ENCODE measurements at places on chromosomes 2 and 18.

DNA sequence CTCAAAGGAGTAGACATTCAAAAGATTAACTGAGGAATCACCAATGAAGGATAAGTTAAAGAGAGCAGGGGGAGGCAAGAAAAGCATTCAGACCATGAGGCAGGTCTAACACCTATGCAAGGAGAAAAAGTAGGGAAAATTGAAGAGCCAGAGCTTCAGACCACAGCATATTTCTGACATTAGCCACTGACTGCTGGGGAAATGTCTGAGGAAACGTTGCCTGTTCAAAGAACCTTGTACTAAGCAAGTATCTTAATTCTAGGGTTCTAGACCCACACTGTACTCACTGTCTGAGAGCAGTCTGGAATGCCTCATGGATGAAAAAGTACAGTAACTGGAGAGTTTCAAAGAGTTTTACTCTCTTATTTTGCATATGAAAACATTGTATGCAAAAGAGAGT is 39.5 kb upstream of the TFPI start:
- no peak for DNase-seq

DNA sequence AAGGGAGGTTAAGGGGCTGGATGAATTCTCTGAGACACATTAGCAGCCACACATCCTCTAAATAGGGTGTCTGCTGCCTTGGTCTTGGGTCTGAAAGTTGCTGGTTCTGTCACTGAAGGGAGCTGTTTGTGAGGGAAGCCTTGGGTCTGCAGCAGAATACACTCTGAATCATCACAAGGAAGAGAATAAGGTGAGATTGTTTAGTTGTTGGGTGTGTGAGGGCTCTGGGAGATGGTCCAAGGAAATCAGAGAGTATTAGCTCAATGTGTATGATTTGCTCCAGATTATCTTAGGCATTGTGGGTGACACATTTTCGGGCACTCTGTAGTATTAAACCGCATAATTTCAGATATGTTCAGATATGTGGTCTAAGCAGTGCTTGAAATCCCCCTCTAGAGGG is 548.5 kb downstream of the SLC4A3 start:
- no peak for DNase-seq

GRCh38 chr2:133673305-133673905 is 105.1 kb upstream of the NCKAP5 start:
- DNase-seq, result no peak

DNA sequence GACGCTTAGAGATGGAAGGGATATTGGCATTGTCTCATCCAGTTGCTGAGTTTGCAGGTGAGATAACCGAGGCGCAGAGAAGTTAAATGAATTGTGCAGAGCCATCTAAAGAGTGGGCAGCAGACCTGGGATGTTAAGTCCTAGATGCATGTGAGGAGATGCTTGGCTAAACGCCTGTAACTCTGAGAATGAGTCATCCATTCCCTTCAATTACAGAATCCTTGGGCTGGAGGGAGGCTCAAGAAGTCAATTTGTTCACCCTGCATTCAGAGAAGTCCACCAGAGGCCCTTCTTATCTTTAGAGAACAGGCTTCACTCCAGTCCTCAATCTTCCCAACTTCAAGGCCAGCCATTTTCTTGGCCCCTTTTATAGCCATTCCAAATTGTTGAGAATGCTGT is 1.6 kb downstream of the EHD3 start:
- DNase-seq, result no peak

GRCh38 chr2:100819370-100820272 is at the start of gene NPAS2:
Gene NPAS2 (plus strand): TSS chr2:100820139. CDS start chr2:100904755, 84,616 bp downstream.
- DNase-seq, result no peak

DNA sequence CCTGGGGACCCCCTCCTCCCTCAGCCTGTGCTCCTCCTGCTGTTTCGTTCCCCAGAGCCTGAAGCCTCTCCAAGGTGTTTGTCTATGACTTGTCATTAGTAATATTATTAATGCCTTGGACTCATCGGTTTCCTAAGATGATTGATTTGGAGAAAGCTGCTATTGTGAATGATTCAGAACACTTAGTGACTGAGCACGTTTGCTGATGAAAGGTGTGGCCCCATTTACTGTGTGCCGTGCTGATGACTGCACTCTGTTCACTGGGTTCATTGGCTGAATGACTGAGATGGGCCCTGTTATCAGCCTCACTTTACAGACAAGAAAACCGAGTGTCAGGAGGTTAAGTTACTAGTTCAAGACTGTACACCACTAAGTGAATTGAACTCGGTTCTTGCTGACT is 111.4 kb downstream of the SPP2 start:
- DNase-seq, result no peak

DNA sequence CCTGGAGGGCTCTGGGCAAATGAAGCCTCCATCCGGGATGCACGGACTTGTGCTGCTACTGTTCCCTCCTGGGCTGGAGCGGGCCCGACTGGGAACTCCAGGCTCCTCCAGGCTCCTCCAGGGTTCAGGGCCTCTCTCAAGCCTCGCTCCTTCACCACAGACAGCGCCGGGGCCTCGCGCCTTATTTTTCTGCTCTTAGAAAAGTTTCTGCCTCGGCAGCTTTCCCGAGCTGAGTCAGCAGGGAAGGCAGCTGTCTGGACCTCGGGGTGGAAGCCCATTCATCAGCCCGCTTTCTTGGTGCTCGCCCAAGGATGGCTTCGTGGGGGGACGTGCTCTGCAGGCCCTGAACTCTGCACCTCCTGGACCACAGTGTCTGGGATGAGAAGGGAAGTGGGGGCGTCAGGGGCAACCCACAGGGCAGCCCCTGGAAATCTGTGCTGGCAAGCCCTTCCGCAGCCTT is 12.9 kb upstream of the TEX51 start:
- DNase-seq, result no peak

DNA sequence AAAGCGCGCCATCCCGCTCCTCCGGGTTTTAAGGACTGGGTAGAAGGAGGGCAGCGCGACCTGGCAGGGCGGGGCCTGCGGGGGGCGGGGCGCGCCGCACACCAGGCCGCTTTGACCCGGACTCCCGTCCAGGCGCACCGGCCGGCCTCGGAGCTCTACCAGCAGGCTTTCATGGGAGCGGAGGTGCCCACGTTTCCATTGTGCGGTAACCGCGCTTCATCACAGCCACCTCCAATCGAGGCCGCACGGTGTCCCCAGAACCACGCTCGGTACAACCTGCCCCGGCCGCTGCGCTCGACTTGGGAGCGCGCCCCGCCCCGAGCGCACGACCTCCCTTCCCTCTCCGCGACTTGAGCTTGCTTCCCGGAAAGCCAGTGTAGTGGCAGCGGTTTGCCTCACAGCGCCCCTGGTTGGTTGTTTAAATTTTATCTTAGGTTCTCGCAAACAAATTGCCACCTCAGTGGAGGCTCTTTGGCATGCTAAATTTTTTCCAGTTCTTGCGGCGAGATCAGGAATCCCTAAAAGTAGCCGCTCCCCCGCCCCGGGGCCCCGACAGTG is 280 bp upstream of the CYP1B1 start:
- DNase-seq, result peak; percentile 51

- DNase-seq, result no peak
Measured at GRCh38 chr2:180990337-180990736, 9.9 kb downstream of the UBE2E3 start.

GRCh38 chr2:60570251-60570650 is 16.8 kb upstream of the BCL11A start:
- no peak for DNase-seq

DNA sequence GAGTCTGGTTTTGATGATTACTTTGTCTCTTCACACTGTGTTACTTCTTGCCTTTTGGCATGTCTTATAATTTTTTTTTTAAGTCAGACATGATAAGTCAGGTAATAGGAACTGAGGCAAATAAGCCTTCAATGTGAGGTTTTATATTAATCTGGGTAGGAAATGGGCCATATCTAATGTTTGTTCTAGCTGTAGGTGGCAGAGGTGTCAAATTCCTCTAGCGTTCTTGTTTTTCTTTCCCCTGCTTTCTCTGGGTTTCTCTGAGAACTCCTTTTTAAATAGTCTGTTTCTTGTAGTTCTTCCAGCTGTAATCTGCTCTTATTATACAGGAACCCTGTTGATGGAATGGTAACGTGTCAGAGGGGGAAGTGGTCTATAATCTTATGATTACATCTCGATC is 5.7 kb downstream of the SP140 start:
- no peak for DNase-seq

DNA sequence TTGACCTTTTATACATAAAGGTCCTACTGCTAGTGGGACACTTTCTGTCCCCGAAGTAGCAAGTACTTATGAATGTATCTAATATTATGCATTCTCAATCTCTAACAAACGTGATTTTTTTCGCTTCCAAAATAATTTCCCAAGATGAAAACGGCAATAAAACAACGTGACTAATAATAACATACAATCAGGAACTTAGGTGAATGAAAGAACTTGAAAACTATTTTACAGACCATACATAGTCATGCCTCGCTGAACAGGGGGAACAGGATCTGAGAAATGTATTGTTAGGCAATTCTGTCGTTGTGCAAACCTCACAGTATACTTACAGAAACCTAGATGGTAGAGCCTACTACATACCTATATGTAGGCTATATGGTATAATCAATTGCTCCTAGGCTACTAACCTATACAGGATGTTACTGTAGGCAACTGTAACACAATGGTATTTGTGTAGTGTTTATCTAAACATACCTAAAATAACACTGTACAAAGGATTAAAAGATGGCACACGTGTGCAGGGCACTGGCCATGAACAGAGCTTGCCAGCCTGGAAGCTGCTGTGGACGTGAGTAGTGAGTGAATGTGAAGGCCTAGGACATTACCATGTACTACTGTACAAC is 2.5 kb downstream of the RTN4 start:
- no peak for DNase-seq

DNA sequence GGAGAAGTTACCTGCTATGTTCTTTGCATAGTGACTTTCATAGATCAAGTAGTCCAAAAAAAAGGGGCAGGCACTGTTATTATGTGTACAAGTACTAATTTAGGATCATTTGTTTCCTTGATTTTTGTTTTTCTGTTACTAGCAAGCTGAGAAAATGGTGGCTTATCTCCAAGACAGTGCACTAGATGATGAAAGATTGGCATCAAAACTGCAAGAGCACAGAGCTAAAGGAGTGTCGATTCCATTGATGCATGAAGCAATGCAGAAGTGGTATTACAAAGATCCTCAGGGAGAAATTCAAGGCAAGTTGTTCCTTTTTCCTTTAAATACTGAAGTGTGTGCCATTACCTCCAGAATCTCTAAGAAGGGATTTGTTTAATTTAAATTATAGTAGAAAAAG is 19.6 kb upstream of the KCNJ13 start:
- DNase-seq, result no peak

DNA sequence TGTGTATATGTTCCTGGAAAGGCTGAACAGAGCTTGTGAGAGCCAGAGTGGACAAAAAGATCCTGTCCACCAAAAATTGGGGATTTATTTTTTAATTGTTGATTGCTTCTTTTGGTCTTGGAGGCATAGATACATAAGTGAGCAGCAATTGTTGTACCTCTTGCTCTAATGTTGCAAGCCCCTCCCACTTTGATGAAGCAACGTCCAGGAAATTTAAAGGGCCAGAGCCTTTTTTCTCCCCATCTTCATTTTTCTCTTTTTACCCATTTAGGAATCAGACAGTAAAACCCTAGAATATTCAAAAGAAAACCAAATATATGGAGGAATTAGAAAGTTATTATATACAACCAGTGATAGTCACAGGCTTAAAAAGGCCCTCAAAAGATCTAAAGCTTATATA is 871.8 kb upstream of the NRXN1 start:
- DNase-seq, result no peak

DNA sequence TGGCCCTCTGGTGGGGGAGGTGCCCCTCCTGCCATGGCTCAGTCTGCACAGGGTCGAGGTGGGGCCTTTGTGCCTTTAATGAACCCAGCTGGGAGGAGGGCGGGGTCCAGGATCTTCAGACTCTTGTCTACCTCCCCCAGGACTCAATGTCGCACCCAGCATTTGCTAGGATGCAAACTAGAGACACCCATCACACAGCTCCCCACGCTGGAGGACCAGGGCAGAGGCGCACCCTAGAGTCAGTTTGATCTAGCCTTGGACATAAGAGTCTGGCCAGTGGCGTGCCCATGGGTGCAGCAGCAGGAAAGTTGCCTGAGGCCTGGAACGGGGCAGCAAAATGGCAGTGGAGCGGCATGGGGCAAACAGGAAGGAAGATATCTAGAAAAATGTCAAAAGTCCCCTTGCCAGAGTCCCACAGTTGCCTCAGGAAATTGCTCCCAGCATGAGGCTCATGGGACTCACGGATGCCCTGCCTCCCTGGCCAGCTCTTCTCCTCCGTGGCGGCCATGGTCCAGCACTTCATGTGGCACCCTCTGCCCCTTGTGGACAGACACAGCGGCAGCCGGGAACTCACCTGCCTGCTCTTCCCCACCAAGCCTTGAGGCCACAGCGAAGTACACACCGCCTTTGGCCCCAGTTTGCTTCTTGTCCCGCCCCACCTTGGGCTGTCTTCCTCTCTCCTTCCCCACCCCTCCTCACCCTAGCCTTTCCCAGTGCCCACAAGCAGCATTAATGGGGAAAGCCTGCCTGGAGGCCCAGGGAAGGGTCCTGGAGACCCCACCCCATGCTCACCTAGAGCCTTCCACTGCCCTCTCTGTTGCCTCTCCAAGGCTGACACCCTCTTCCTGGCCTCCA is 17.7 kb downstream of the SH2D6 start:
- DNase-seq, result no peak

GRCh38 chr2:10378189-10378588 is 69.9 kb downstream of the ODC1 start:
- DNase-seq, result no peak

GRCh38 chr2:11757101-11757500 is 10.7 kb downstream of the LPIN1 start:
- no peak for DNase-seq

DNA sequence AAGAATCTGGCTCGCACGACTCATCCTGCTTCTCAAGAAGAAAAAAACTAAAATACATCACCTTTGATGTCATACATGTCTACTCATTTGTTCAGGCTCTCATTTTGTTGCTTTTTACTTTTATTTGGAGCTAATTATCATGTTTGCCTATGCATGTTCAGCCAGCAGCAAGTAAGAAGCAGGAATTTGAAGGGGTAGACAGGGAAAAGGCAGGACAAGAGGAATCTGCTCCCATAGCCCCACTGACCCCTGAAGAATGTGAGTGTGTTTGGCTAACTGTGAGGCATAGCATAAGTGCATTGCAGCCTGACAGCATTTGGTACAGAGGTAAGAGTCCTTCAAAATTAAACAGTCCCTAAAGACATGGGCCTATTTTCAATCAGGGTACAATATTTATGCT is 72.7 kb downstream of the NYAP2 start:
- DNase-seq, result no peak

GRCh38 chr2:27781496-27781895 is 10.0 kb downstream of the MRPL33 start:
- no peak for DNase-seq

- DNase-seq, result no peak
Measured at GRCh38 chr18:34809451-34810072, 99.5 kb downstream of the DTNA start.

All from stimulated activated CD4-positive, alpha-beta T cell treated with anti-CD3 and anti-CD28 coated beads, Interleukin-4, amount 100 ng/mL, for 48 hours (primary cell).